ENCODE measurements at places on chromosomes 5 and 9. TPM values are rescaled to one million over a fixed set of nuclear protein-coding genes. Genes with fewer than 3 reads are reported as not detected.

Gene CDHR2
- 0.34 TPM for total RNA-seq

Gene ZNF462
- total RNA-seq: 55.0 TPM

Gene TMEM174
- total RNA-seq: not detected

Gene FCN2
- not detected for total RNA-seq

Gene RIC1
- total RNA-seq: 54.7 TPM

Gene IRX2
- 17.1 TPM for total RNA-seq

Gene GPX8
- 139 TPM for total RNA-seq

Gene SLC6A18
- total RNA-seq: not detected

Gene SLC9A3
- total RNA-seq: 1.7 TPM

Gene IFNA8
- not detected for total RNA-seq

Gene PCDHGB5
- 1.3 TPM for total RNA-seq

Gene TNC
- total RNA-seq: 75.1 TPM

Gene PTGS1
- 3.1 TPM for total RNA-seq

Gene GADD45G
- total RNA-seq: 1.0 TPM

Gene TMEM203
- 41.2 TPM for total RNA-seq

Gene PCDHGC4
- 2.8 TPM for total RNA-seq

Gene SPARC
- 9,466 TPM for total RNA-seq

Measured in osteocyte (in vitro differentiated cells).